Panc1 (cell line): ENCODE measurements at places on chromosomes 13 and 19. TPM values are rescaled to one million over a fixed set of nuclear protein-coding genes. Genes with fewer than 3 reads are reported as not detected.

The LAIR1 gene
- total RNA-seq = 0.05 TPM

The CEACAM1 gene
- total RNA-seq = 2.4 TPM

The MAST1 gene
- total RNA-seq = 3.1 TPM

The C19orf67 gene
- total RNA-seq = 0.28 TPM

The FPR1 gene
- not detected for total RNA-seq

The THSD1 gene
- 3.3 TPM for total RNA-seq

The JAK3 gene
- total RNA-seq = 2.1 TPM

The SLC25A41 gene
- 0.21 TPM for total RNA-seq

The MBD3L2 gene
- total RNA-seq = not detected

The STXBP2 gene
- 102 TPM for total RNA-seq

The ANKLE1 gene
- 1.1 TPM for total RNA-seq

The MLNR gene
- 0.62 TPM for total RNA-seq

The UTP14C gene
- 11.2 TPM for total RNA-seq

The PBX4 gene
- 8.3 TPM for total RNA-seq

The LIM2 gene
- not detected for total RNA-seq

The OSCAR gene
- total RNA-seq = 6.8 TPM
